ENCODE measurements at places on chromosomes 7 and 10.

GRCh38 chr7:47435889-47436312 is 146.0 kb downstream of the TNS3 start:
- no peak for DNase-seq

GRCh38 chr10:91249700-91250099 is 29.2 kb downstream of the PCGF5 start:
- no peak for DNase-seq

DNA sequence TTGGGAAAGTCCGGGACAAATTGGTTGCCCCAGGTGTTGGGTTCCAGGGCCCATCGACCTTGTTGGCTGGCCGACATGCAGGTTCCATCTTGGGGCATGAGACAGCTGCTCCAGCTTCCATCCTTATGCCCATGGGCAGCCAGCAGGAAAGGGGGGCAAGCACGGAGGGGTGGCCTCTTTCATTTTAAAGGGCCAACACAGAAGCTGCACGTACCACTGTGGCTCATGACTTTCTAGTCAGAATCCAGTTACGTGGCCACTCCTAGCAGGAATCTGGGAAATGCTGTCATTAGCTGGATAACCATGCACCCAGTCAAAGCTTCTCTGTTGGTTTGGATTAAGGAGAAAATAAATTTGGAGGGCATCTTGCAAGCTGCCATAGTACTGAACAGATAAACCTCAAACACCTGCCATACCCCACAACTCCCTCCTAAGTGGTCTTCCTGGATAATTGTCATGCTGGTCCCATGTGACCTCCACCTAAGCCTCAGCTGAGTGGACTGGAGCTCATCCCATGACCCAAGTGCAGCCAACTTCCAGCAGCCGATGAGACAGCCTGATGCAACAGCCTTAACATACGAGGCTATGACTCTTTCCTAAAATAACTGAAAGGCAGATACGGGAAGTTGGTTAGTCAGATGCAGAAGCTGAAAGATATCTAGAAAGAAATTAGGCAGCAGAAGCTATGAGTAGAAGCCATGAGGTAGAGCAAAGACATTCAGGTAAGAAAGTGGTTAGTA is 21.4 kb upstream of the GSDME start:
- no peak for DNase-seq

DNA sequence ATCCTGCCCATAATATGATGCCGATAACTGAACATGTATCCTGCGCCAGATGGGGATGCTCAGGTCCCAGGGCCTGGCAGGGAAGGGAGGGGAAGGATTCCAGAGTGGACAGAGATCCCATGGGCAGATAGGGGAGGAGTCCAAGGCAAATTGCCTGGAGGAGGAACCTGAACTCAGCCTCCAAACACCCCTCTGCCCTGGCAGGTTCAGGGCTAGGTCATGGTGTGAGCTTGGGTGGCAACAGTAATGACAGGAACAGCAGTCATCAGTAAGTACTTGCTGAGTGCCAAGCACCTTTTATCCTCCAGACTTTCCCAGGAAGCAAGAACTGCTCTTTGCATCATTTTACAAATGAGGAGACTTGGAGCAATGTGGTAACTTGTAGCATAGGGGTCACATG is 3.8 kb upstream of the PALD1 start:
- DNase-seq: no peak

- no peak for DNase-seq
These were observed 745 bp downstream of the SLC16A9 start for GRCh38 chr10:59708816-59709394.

GRCh38 chr7:140888087-140888486 is 36.6 kb downstream of the BRAF start:
- no peak for DNase-seq

GRCh38 chr7:114008696-114009095 is 89.9 kb upstream of the PPP1R3A start:
- DNase-seq: no peak

DNA sequence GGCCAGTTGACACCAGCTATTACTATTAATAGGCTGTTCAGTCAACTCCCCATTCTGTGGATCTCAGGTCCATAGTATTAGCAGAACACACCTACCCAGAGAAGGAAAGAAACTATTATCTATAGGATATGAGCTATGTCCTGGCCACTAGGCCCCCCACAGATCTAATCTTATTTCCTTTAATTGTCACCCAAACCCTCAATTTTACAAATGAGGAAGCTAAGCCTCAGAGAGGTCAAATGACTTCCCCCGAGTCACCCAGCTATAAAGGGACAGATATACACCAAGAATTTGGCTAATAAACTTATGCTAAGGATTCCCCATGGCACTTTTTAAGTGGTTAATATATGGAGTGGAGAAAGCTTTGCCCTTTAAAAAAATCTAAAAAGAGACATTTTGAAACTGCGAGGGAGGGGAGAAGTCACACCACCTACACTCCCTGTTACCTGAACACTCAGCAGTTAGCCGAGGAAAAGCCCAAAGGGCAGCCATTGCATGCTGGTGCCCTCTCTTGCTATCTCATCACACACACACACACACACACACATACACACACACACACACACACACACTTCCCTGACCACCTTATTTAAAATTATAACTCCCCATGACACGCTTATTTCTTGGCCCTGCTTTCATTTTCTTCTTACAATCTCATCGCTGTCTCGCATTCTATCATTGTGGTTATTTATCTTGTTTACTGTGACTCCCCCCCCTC is 157.0 kb upstream of the ADO start:
- DNase-seq: no peak

- no peak for DNase-seq
These were observed 194.4 kb upstream of the PRSS1 start for GRCh38 chr7:142554560-142555532.

- DNase-seq: no peak
These were observed 250.9 kb upstream of the MKLN1 start for GRCh38 chr7:131076711-131077181.

DNA sequence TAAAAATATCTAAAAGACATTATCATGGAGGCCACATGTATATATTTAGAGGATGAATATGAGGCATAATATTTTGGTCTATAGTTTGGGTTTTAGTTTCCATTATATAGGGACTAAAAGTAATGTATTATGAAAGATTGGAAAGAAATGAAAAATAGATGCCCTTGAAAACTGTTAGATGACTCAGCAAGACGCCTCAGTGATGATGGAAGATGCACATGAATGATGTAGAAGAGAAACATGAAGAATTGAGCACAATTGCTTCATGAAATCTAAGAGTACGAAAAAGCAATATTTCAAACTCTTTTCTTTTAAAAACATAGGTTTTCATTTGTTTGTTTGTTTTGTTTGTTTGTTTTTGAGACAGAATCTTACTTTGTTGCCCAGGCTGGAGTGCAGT is 89.8 kb downstream of the ARL4A start:
- no peak for DNase-seq

DNA sequence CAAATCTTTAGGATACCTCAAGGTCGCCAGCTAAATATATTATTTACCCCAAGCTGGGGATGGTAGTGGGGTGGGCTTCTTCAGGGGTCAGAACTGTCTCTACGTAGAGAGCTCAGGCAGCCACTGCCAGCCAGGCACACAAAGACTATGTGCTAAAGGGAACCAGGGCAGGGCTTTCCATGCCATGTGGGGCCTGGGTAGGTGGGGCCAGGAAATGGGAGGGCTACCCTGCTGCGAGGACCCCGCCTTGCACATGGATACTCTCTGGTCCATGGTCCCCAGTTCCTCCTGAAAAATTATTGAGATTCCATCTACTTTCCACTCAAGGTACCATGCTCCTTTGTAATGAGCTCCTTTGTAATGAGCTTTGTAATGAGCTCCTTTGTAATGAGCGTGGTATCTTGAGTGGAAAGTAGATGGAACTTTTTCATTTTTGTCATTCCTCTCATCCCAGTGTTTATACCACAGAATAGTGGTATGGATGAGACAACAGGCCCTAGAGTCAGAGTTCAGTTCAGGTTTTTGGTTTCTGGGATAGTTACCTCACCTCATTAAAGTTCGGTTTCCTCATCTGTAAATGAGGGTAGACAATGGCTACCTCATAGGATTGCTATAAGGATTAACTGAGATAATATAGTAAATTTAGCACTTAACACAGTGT is 5.8 kb downstream of the SYNPO2L start:
- DNase-seq: no peak

GRCh38 chr7:152859781-152860191 is 100.2 kb downstream of the ACTR3B start:
- no peak for DNase-seq

- no peak for DNase-seq
These were observed 45.1 kb downstream of the CYTH3 start for GRCh38 chr7:6227294-6227846.

GRCh38 chr10:22704471-22704911 is 9.9 kb downstream of the PIP4K2A start:
- DNase-seq: no peak

DNA sequence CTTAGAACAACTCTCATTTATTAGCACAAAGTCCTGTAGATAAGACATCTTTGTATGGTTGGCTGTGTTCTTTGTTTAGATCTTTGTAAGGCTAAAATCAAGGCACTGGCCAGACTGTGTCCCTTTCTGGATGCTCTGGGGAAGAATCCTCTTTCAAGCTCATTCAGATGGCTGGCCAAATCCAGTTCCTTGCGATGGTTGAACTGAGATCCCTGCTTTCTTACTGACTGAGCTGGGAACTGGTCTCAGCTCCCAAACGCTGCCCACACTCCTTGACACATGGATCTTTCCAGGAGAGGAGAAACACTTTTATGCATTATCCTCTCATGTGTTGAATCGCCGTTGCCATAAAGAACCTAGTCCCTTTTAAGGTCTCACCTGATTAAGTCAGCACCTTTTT is 586.5 kb upstream of the IGFBP3 start:
- no peak for DNase-seq

GRCh38 chr10:116059320-116059719 is 213.7 kb downstream of the GFRA1 start:
- no peak for DNase-seq

GRCh38 chr10:131477457-131478121 is 166.1 kb upstream of the TCERG1L start:
- no peak for DNase-seq

GRCh38 chr7:155820788-155821187 is 8.5 kb upstream of the SHH start:
- DNase-seq: no peak

- peak; percentile 69 for DNase-seq
These were observed 4.2 kb upstream of the ACSL5 start for GRCh38 chr10:112369495-112370423.

DNA sequence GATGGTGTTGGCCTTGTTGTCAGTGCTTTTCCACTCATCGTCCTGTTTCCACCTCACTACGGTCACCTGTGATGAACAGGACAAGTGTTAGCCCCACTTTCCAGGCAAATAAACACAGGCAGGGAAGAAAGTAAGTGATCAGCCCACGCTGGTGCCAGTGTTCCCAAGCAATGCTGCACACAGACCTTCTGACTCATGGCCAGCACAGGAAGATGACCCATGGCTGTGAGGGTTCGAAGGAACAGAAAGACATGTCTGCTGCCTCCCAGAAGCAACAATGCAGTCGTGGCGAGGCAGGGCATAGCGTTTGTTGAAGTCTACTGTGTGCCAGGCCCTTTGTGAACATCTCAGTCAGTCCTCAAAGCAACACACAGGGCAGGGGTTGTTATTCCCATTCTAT is 35.7 kb downstream of the SLC29A3 start:
- DNase-seq: no peak

DNA sequence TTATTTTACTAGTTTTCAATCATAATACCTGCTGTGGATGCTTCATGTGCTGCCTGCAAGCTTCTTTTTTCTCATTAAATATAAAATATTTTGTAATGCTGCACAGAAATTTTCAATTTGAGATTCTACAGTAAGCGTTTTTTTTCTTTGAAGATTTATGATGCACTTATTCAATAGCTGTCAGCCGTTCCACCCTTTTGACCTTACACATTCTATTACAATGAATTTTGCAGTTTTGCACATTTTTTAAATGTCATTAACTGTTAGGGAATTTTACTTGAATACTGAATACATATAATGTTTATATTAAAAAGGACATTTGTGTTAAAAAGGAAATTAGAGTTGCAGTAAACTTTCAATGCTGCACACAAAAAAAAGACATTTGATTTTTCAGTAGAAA is 103.0 kb downstream of the PTEN start:
- no peak for DNase-seq

DNA sequence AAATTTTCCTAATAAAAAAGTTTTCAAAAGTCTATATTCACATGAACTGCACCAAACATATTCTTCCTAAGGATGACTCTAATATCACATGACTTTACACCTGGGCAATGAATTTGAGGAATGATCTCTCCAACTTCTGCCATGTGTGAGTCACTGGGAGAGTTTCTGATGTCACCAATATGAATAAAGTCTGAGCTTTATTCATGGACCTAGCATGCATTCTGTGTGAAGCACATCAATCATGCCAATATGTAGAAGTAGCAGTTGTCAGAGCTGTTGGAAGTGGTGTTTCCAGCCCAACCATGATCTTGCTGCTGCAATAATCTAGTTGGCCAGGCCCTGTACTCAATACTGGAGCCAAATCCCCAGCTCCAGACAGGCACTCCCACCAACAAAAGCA is 91.7 kb upstream of the IFRD1 start:
- DNase-seq: no peak

DNA sequence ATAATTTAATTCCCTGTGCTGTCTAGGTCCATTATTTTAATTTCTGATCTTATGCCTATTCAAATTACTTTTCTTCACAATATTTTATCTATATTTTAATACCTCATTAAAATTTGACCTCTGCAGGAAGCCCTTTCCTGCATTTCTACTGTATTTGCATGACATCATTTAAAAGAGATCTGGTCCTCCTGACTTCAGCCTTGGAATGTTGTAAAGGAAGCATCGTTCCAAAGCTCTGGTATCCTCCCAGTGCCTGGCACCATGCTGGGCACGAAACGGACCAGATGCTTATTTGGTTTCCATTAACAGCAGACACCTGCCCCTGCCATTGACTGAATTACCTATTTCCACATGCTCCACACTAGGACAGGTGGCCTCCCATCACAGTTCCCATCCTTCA is 247.5 kb downstream of the KLF6 start:
- no peak for DNase-seq

GRCh38 chr10:57014758-57015157 is 653.7 kb upstream of the ZWINT start:
- no peak for DNase-seq

DNA sequence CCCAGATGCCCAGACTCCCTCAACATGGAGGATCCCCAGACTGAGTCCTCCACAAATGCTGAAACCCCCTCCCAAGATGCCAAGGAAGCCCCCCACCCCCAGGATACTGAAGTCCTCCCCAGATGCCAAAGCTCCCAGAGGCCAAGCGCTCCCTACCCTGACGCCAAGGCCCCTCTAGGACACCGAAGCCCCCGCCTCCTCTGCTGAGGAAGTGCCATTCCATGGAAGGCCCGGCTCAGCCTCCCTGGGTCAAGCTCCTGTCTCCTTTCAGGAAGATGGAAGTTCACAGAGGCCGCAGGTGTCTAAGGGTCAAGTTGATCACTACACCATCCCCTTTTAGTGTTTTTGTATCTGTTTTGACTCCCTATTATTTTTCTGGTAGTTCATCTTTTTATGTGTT is 606.8 kb downstream of the DNAJB6 start:
- DNase-seq: no peak

- DNase-seq: no peak
These were observed 42.6 kb upstream of the ANAPC16 start for GRCh38 chr10:72173262-72173618.

Data from CD4-positive, alpha-beta T cell treated with Interleukin-1 beta for 1 hour (primary cell).